Lower lobe of right lung (tissue), 2 donors: ENCODE measurements at places on chromosomes 5 and 9. TPM values are rescaled to one million over a fixed set of nuclear protein-coding genes. Genes with fewer than 3 reads are reported as not detected.

- no peak for DNase-seq
These were observed 167.7 kb upstream of the MPDZ start for GRCh38 chr9:13446938-13447842.

DNA sequence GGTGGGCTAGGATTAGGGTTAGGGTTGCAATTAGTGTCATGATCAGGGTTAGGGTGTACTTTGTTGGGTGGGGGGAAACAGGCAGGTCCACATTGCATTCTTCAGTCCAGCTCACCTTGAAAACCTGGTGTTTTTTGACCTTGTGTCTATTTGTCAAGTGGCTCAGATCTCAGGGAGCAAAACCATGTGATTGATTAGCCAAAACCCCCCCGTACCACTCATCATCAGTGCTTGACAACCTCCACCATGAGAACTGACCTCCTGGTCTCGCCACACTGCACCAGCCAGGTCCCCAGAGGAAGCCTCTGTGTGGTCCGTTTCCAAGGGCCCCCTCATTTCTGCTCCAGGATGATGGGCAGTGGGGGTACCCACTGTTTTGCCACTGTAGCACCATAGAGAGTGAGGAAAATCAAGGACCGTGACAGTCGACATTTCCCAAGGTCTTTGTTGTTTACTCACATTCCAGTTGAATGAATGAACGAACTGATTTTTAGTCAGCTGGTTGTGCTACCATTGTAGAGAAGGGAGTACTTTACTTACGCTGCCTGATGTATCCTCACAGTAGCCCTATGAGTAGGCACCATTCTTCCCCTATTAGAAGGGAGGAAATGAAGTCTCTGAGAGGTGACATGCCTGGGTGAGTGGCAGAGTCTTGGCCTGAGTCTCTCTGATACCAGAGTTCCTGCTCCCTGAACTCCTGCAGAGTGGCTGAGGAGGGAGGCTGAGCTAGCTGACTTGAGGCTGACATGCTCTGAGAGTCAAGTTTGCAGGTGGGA, 84.8 kb downstream of the RAD23B start:
- DNase-seq = no peak

DNA sequence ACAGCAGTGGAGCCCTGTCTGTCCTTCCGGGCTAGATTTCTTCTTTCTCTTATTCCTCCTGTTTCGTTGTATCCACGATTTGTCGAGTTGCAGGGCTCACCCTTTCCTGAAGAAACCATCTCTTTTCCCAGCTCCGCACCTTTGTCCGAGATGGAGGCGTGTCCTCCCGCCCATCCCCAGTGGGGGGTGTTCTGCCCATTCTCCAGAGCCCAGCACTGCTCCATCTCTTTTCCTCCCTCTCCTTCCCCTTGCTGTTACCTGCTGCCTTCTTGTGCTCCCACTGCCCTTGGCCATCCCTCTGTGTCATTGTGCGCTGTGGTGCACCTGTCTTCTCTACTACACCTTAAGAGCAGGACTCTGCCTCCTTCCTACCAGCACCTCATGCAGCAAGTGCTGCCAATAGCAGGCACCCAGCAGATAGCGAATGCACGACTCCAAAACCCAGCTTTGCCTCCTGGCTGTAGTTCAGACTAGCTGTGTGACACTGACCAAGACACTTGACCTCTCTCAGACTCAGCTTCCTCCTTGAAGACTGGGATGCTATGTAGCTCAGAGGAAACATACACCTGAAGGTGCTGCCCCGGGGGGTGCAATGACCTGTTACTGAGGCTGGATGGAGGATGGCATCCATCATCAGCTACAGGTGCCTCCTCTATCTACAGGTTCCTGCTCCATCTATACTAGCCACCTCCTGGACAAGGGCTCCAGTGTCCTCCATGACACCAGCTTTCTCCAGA, 8.9 kb downstream of the OR13J1 start:
- DNase-seq = no peak

DNA sequence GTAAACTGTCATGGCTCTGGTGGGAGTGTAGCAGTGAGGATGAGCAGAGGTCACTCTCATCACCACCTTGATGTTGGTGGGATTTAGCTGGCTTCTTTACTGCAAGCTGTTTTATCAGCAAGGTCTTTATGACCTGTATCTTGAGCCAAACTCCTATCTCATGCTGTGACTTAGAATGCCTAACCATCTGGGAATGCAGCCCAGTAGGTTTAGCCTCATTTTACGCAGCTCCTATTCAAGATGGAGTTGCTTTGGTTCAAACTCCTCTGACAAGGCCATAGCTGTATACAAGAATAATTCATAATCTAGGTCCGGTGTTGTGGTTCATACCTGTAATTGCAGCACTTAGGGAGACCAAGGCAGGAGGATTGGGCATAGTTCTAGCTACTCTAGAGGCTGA, 85.1 kb downstream of the ARRDC3 start:
- DNase-seq = no peak

DNA sequence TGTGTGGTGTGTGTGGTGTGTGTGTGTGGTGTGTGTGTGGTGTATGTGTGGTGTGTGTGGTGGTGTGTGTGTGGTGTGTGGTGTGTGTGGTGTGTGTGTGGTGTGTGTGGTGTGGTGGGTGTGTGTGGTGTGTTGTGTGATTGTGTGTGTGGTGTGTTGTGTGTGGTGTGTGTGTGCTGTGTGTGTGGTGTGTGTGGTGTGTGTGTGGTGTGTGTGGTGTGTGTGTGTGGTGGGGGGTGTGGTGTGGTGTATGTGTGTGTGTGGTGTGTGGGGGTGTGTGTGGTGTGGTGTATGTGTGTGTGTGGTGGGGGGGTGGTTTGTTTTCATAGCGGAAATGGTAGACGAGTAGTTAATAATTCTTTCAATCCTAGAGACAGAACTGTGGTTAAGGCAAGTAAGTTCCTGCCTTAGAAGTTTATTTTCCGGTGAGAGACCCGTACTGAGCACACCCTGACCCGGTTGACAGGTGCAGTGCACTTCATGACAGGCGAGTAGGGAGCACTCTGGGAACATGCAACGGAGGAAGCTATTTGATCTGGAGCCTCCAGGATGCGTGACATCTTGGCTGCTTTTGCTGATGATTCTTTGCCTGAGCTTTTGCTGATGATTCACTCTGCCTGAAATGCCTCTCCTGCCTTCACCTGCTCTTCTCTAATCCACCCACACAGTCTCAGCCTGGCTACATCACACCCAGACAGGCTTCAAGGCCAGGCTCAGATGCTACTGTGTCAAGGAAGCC, 21.7 kb upstream of the FAT2 start:
- no peak for DNase-seq

DNA sequence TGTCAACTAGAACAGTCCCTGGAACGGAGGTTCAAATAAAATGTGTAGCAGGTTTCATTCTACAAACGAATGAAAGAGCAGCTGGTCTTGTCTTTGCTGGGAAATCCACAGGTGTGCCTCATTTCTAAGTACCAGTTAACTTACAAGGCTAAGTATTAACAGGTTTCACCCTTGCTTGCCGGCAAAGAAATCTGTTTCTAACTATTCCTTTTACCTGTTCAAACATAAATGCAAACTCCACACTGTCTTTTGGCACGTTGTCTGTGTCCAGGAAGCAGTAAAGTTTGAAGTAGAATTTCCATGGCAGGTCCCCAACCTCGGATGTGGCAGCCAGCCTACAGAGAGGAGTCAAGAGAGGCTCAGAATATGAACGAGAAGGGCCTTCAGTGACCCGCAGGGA, 54.4 kb upstream of the RETREG1 start:
- no peak for DNase-seq

DNA sequence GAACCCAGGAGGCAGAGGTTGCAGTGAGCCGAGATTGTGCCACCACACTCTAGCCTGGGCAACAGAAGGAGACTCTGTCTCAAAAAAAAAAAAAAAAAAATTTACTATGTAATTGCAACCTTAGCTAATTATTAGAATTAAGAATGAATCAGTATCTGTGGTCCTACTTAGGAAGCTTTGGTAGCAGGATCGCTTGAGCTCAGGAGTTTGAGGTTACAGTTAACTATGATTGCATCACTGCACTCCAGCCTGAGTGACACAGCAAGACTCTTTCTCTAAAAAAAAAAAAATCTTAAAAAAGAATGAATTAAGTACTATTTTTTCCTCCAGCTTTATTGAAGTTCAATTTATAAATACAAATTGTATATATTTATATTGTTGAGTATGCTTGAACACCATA, 16.7 kb downstream of the NDUFAF2 start:
- DNase-seq = no peak

The MOCS2 gene
- 28.8 TPM for total RNA-seq

The OSTF1 gene
- total RNA-seq = 91.2 TPM

The BTNL9 gene
- total RNA-seq = 125 TPM
